ENCODE measurements at places on chromosomes 16 and 17.
A peak's percentile ranks its signal among the peaks of the same experiment; 100 is the strongest.

DNA sequence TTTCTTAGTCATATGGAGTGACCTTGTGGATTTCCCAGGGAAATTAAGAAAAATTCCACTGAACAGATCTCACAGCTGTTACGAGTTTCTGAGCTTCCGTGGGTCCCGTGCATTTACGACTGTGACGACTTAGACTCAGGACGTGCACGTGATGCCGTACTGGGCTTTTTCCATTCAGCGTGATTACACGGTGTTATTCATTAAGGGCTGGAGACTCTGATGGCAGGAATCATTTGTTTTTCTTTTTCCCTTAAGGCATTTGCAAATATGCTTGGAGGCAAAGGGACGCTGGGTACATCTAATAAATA is 57.2 kb downstream of the TBC1D16 start:
- DNase-seq = no peak

- DNase-seq = no peak
These were observed 19.4 kb downstream of the NATD1 start for GRCh38 chr17:21233581-21234347.

GRCh38 chr17:42964161-42964932 is at the start of gene AARSD1:
AARSD1 (minus strand) TSS chr17:42964454; CDS start chr17:42964440, 14 bp downstream.
- DNase-seq = peak; percentile 85

- no peak for DNase-seq
These were observed 747 bp upstream of the LHX1 start for GRCh38 chr17:36936455-36937000.

GRCh38 chr16:638836-639235 is 2.7 kb upstream of the METTL26 start:
- DNase-seq = no peak

Measured in neuronal stem cell (in vitro differentiated cells).